GM12892 (cell line): ENCODE measurements at places on chromosomes 13 and 19.

DNA sequence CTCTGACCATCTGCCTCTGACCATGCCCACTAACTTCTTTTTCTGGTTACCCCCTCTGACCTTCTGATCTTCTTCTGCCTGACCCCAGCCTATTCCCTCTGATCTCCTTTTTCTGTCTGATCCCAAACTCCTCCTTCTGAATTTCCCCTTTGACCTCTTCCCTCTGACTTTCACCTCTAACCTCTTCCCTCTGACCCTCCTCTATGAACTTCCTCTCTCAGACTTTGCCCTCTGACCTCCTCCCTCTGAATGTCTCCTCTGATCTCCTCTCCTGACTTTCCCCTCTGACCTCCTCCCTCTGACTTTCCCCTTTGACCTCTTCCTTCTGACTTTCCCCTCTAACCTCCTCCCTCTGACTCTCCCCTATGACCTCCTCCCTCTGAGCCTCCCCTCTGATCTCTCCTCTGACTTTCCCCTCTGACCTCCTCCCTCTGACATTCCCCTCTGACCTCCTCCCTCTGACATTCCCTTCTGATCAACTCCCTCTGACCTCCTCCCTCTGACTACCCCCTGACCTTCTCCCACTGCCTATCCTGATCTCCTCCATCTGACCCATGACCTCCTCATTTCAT, 3.5 kb downstream of the COL5A3 start:
- no peak for DNase-seq

- DNase-seq: no peak
Observed at GRCh38 chr13:51147732-51148131, 36.7 kb upstream of the C13orf42 start.

DNA sequence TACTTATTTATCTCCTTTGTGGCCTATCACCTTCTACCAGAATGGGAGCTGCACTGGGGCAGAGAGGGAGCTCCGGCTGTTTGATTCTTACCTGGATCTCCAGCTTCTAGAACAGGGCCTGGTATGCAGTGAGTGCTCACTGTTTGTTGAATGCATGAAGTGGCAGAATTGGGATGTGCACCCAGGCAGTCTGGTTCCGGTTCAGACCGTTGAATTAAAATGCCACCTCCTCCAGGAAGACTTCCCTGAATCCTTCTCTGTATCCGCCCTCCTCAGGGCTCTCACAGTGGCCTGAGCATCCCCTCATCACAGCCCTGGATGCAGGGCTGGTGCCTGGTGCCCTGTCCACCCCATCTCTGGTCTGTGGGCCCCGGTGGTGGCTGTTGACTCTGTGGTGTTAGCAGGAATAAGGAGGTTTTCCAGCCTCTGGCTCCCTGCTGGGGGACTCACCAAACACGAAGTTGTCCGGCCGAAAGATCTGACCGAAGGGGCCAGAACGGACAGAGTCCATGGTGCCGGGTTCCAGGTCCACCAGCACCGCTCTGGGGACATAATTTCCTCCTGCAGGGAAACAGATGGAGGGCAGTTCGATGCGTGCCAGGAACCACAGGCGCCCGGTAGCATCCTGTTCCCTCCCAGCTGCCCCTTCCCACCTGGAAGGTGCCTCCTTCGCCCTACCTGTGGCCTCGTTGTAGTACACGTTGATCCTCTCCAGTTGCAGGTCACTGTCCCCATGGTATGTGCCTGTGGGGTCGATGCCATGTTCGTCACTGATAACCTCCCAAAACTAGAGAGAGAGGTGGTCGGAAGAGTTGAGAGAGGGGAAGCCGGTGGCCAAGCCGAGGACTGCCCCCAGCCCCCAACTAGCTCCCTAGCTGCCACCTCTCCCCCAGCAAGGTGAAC, 1.0 kb downstream of the TUBB4A start:
- no peak for DNase-seq

DNA sequence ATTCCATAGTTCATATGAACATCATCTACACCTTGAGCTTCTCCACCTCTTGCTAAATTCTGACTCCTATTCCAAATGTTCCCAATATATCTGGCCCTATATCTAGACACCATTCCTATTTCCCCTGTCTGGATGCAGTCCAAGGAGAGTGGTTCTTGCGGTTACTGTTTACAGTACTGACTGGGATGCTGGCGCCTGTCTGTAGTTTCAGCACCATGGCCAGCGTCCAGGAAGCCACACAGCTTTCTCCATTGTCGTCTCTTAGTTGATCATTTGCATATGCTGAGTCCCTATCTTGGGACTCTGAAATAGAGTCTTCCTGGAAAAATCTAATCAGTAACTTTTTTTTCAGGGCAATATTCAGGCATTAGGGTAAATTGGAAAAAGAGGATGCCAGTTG, 14.9 kb downstream of the LAIR2 start:
- DNase-seq: no peak

DNA sequence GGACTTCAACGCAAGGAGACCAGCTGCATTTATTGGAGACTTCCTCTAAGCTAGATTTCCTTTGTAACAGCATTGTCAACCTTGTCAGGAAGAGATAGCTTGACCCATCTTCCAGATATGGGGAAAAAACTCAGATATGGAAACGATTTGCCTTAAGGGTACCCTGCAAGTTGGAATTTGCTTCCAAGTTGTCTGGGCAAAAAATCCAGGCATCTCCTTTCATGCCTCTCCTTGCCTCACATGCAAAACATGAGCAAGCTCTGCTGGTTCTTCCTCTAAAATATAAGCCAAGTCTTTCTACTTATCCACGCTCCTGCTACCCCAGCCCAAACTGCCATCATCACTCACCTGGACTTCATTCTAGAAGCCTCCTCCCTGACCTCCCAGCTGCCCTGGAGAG, 6.4 kb upstream of the DNMT1 start:
- no peak for DNase-seq

DNA sequence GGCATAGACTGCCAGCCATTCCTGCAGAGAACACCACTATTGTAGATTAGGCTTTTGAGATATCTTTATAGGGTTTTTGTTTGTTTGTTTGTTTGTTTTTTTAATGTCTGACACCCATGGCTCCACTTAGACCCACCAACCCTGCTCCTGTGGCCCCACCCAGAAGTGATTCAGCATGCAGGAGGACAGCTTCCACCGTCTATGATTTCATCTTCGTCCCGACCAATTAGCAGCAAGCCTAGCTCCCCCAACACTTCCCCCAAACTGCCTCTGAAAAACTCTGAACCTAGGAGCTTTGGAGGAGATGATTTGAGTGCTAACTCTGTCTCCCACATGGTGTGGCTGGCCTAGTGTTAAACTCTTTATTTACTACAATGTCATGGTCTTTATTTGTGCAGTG, 108.3 kb upstream of the RXFP2 start:
- DNase-seq: no peak

- no peak for DNase-seq
Observed at GRCh38 chr13:29654843-29655547, 59.5 kb upstream of the SLC7A1 start.

DNA sequence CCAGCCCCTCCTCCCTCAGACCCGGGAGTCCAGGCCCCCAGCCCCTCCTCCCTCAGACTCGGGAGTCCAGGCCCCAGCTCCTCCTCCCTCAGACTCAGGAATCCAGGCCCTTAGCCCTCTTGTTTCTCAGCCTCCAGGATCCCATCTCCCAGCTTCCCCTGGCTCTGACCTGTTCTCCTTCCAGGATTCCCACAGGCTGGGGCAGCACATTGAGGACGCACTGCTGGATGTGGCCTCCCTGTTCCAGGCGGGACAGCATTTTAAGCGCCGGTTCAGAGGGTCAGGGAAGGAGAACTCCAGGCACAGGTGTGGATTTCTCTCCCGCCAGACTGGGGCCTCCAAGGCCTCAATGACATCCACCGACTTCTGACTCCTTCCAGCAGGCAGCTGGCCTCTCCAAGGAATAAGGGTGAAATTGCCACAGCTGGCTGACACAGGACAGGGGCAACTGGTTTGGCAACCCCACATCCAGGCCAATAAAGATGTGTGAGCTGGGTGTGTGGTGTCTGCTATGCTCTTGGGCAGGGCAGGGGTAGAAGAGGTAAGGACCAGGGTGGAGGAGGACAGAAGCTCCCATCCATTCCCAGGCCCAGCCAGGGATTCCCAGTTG, 22.4 kb downstream of the CPT1C start:
- no peak for DNase-seq

DNA sequence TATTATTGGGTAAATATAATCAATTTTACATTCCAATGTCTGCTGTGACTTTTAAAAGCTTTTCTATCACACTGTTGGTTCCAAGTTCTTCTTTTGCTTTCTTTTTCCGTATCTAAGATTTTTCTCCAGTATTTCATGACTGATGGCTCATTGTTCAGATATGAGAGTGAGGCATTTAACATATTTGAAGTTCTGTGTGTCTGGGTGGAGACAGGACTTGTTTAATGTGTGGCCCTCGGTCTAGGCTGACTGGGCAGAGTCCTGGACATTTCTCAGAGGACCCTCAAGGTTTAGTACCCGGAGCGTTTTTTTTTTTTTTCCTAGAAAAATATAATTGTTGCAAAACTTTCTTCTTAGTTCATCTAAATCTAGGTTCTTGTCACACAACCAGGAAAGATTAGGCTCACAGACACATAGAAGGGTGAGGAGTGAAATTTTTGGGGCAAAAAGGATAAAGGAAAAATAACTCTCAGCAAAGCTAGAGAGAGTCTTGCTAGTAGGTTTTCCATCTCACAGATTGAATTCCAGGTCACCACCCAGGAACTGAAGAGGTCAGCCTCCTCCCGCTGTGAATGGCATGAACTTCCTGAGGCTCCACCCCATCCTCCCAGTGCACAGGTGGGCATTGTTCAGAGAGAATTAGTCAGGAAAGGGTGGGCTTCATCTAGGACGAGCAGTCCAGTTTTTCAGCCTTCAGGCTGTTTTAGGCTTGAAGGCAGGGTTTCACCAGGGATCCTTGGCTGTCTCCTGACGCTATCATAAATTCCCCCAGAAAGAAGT, 1002.4 kb upstream of the PCDH9 start:
- no peak for DNase-seq

DNA sequence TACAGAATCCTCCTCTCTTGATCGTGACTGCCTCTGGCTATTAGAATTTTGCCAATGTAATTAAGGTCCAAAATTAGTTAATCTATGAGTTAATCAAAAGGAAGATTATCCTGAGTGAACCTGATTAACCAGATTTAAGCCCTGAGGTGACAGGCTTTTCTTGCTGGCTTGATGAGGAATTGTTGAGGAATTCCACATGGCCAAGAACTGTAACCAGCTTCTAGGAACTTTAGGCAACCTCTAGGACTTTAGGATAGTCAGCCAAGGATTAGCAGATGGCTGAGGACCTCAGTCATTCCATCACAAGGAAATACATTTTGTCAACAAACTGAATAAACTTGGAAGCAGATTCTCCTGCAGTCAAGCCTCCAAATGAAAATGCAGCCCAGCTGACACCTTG, 84.8 kb downstream of the STOML3 start:
- no peak for DNase-seq

GRCh38 chr19:5343848-5344247, 3.2 kb upstream of the PTPRS start:
- DNase-seq: no peak

GRCh38 chr13:51342706-51343105, 3.2 kb downstream of the SERPINE3 start:
- no peak for DNase-seq

DNA sequence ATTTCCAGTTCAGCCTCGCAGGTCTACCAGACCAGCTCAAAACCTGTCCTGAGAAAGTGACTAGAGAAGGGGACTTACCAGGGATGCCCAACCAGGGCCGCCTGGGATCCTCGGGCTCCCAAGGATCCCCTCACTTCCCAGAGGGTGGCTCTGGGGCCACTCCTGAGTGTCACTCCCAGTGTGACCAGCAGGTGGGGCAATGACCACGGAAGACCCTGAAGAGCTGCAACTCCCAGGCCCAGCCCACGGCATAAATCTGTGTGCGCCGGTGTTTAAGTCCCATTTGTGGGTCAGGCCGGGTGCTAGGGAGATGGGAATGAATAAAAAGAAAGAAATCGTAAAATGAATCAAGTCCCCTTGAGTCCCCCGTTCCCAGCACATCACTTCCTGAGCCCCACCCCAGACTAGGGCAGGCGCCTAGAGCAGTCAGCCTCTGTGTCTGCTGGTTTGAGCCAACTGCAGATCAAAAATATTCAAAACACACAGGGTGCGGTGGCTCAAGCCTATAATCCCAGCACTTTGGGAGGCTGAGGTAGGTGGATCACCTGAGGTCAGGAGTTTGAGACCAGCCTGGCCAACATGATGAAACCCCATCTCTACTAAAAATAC, 10.7 kb downstream of the PTGIR start:
- DNase-seq: no peak
